ENCODE measurements at places on chromosomes 5 and 9. TPM values are rescaled to one million over a fixed set of nuclear protein-coding genes. Genes with fewer than 3 reads are reported as not detected.

Gene RPL37
- 3,508 TPM for total RNA-seq

Gene ZNG1F
- 3.3 TPM for total RNA-seq

Gene PCDHA1
- under 0.01 TPM for total RNA-seq

Gene DAB2IP
- 7.5 TPM for total RNA-seq

Gene PAX5
- not detected for total RNA-seq

Gene HTR4
- not detected for total RNA-seq

Gene PTGDS
- total RNA-seq = 2.3 TPM

Gene PFDN1
- total RNA-seq = 32.0 TPM

Gene NOP16
- total RNA-seq = 10.0 TPM

Gene SVEP1
- total RNA-seq = 134 TPM

Gene CDH9
- total RNA-seq = 0.18 TPM

Gene ARRDC3
- total RNA-seq = 90.1 TPM

Gene IFNK
- total RNA-seq = not detected

Gene BAG1
- total RNA-seq = 10.6 TPM

Gene ADAMTS19
- total RNA-seq = 36.3 TPM

Gene IFNA14
- not detected for total RNA-seq

Gene BTNL8
- total RNA-seq = not detected

Gene CER1
- not detected for total RNA-seq

Gene C7
- total RNA-seq = 1.1 TPM

Gene IPPK
- total RNA-seq = 13.9 TPM

Gene TSSK1B
- total RNA-seq = 0.09 TPM

Gene CCL27
- not detected for total RNA-seq

Gene PLAC8L1
- not detected for total RNA-seq

Gene TRAF2
- 6.3 TPM for total RNA-seq

Gene PARP8
- total RNA-seq = 17.9 TPM

Gene DDX4
- total RNA-seq = not detected

Gene TAS2R1
- not detected for total RNA-seq

Gene DEPDC1B
- total RNA-seq = 1.1 TPM
